ENCODE measurements at places on chromosomes 7 and 10.

GRCh38 chr7:142886866-142887265, 1.3 kb upstream of the TRPV6 start:
- DNase-seq: no peak

- DNase-seq: no peak
Measured at GRCh38 chr7:97377713-97378112, 260.2 kb downstream of the SDHAF3 start.

DNA sequence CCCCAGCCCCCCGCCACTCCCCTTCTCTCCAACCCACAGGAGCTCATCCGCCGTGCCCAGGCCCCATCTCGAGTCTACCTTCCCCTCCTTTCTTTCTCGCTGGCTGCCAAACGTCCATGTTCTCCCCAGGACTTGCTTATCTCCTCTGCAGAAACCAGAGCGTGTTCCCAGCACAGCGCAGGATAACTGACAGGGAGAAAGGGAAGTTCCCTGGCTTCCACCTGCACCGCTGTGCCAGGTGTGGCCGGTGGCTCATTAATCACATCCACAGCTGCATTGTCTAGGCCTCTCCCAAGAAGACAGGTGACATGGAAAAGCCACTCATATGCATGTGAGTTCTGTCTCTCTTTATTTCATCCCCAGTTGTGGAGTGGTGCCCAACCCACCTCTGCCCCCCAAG, 113.2 kb downstream of the ITIH5 start:
- DNase-seq: no peak

- DNase-seq: no peak
Measured at GRCh38 chr10:42982891-42983506, 93.9 kb upstream of the RET start.

GRCh38 chr7:52283335-52283734, 752.1 kb upstream of the POM121L12 start:
- no peak for DNase-seq

GRCh38 chr7:132750530-132751217, 174.4 kb upstream of the PLXNA4 start:
- DNase-seq: no peak

Measured in stimulated activated CD4-positive, alpha-beta T cell treated with anti-CD3 and anti-CD28 coated beads, Interleukin-12 subunit alpha, Interleukin-12 subunit beta, amount 100 ng/mL, for 48 hours (primary cell).